ENCODE measurements at places on chromosomes 2 and 18.

- no peak for DNase-seq
Measured at GRCh38 chr2:226652369-226652768, 147.3 kb downstream of the IRS1 start.

- DNase-seq, result no peak
Measured at GRCh38 chr2:34660741-34661140, 1061.6 kb upstream of the FAM98A start.

GRCh38 chr2:235727891-235728799 lies 234.3 kb downstream of the AGAP1 start:
- DNase-seq, result peak; percentile 91

- DNase-seq, result no peak
Measured at GRCh38 chr18:61847164-61847791, 45.5 kb downstream of the RNF152 start.

GRCh38 chr2:192069417-192069816 lies 125.3 kb downstream of the TMEFF2 start:
- no peak for DNase-seq

GRCh38 chr2:118859157-118859770 lies 11.8 kb upstream of the EN1 start:
- DNase-seq, result peak; percentile 51

GRCh38 chr2:12918835-12919445 lies 202.2 kb downstream of the TRIB2 start:
- peak; percentile 24 for DNase-seq

GRCh38 chr2:219689676-219690628 lies 62.5 kb downstream of the SLC4A3 start:
- DNase-seq, result peak; percentile 67

GRCh38 chr2:71566372-71566771 lies 113.0 kb downstream of the DYSF start:
- DNase-seq, result no peak

GRCh38 chr2:107729440-107729839 lies 97.3 kb upstream of the RGPD4 start:
- DNase-seq, result no peak

DNA sequence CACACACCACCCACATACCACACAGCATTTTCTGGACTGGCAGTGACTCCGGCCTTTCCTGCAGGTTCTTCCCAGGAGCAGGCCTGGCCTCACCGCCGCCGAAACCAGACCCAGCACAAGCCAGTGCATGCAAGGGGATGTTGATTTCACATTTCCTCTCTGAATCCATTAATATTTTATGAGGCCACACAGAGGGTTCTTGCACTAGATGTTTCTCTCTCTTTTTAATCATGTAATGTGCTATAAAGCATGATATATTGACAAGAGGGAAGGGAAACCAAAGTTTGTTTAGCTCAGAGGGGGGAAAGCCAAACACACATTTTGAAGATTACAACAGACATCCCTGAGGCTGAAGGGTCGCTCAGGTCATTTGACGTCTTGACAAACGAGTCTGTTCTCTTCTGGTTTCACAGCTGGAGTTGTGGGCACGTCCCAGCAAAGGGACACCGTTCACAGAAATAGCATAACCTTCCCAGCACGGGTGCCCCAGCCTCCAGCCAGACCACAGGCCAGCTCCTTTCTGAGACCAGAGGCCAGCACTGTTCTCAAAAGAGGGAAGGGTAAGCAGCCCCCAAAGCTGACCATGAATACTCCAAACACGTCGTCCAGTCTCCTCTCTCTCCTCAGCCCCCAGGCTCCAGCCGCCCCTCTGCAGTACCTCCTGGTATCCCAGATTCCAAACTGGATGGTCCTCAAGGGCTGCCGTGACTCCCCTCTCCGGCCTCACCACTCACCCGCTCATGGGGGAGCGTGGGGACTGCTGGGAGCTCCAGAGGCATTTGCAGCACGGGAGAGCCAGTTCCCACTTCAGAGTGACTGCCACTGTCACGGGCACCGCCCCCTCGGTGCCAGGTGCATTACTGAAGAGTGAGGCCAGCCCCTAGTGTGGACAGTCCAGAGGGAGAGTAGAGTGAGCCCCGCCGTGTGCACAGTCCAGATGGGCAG lies 340.3 kb upstream of the SALL3 start:
- DNase-seq, result peak; percentile 44

GRCh38 chr18:51461956-51462355 lies 264.5 kb upstream of the MEX3C start:
- DNase-seq, result no peak

- no peak for DNase-seq
Measured at GRCh38 chr2:50952596-50952995, 79.3 kb downstream of the NRXN1 start.

- peak; percentile 63 for DNase-seq
Measured at GRCh38 chr2:69306393-69306821, 80.6 kb downstream of the GFPT1 start.

DNA sequence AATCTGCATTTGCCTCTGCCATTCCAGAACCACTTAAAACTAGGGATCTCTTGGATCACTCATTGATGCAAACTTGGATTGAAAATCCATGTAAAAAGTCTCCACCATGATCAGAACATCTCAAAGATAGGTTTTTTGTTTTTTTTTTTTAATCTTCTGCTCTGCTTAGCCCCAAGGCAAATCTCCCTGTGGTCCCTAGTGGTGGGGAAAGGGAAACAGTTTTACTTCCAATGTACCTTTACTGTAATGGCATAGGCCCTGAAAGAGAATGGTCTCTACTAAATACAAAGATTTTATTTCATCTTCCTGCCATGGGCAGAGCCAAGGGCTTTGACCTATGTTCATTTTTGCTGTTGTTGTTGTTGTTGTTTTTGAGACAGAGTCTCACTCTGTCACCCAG lies 78.4 kb downstream of the KANSL1L start:
- no peak for DNase-seq
